NCI-H2171 treated with DMSO at 0.1 percent for 48 hours (cell line): ENCODE measurements at places on chromosomes 6 and 20.

DNA sequence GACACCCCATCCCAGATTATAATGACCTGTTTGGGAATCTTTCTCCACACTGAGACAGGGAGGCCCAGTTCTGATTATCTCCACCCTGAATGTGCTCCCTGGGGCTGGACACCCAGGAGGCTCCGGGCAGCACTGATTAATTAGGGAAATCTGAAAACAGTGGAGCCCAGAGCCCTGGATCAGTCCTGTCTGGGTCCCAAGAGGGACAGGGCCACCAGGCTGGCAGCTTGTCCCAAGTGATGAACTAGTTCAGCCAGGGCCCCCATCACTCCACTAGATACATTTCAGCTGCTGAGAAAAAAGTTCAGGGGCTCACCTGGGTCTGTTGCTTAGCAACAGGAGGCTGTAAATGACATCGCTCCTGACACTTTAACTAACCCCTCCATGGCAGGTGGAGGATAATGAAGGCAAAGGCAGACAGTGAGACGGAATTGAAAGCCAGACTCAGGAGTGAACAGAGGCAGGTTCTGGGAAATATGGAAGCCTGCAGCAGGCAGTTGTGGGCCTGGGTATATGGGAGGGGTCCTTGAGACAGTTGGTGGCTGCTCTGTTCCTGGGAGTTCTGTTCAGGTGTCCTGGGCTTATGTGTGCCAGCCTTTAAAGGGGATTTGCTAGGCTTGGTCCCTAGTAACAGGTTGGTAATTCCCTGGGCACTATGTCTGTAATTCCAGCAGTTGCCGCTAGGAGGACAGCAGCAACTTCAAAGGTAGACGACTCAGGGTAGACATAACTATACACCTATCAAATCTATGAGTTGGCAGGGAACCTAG is 78.3 kb upstream of the CTNNBL1 start:
- DNase-seq = peak; percentile 48

- DNase-seq = no peak
Observed at GRCh38 chr6:66687611-66688140, 980.6 kb upstream of the EYS start.

- no peak for DNase-seq
Observed at GRCh38 chr20:9298906-9299305, 215.5 kb upstream of the LAMP5 start.

- peak; percentile 15 for DNase-seq
Observed at GRCh38 chr6:113306552-113307145, 550.5 kb upstream of the MARCKS start.

DNA sequence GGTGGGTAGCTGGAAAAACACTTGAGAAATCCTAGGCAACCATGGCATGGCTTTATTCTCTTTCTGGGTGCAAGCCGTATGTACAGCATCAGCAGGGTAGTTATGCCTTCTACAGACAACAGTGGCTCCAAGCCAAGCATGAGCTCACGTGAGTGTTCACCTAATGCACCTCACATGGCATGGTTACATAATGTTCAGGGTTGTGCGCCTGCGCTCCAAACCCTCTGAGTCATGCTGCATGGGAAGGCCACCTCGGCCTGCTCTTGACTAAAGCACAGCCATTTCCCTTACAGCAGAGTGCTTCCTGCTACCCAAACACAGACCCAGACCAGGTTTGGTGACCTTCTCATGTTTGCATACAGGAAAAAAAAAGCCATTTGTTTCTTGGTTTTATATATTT is 96.2 kb downstream of the VIP start:
- DNase-seq = peak; percentile 13

DNA sequence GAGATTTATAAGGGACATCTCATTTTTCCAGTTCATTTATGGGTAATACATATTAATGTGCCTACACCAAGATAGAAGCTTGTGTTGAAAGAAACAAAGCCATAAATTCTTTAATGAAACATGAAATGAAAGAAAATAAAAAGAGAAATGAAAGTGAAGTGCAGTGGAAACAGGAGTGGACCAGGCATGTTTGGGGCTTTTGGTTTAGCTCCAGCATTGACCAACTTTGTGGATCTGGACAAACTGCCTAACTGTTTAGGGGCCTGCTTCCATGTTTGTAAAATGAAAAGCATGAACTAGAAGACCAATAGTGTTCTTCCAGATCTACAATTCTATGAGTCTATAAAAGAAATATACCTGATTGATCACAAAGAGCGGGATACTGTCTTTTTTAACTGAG is 124.9 kb downstream of the GJA10 start:
- DNase-seq = no peak

DNA sequence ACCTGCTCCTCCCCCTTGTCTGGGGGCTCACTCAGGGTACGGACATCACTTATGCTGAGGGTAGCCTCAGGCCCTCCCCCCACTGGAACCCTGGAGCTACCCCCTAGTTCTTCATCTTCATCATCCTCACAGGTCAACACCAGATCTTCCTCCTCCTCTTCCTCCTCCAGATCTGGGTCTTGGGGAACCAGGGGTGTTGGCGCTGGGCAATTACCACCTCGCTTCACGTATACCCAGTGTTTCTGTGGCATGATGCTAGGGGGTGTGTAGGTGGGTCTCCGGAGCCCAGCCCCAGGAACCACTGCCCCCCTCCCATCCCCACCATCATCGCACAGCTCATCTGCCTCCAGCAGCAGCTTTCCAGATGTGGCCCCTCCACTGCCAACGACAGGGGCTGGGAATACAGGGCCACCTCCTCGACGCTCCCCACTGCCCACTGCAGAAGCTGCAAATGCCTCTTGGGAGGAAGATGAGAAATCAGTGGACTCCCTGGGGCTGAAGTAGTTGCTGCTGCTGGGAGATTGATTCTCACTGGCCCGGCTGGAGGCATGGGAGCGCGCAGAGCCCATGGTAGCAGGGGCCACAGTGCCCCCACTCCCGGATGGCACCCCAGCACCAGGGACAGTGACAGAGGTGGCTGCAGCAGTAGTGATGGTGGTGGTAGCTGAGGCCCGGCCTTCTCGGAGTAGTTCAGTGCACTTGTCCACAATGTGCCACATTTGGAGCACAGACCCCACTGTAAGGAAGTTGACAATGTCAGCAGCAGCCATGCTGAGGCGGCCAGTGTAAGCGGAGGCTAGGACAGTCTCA is 1.5 kb downstream of the ZBTB22 start:
- no peak for DNase-seq

DNA sequence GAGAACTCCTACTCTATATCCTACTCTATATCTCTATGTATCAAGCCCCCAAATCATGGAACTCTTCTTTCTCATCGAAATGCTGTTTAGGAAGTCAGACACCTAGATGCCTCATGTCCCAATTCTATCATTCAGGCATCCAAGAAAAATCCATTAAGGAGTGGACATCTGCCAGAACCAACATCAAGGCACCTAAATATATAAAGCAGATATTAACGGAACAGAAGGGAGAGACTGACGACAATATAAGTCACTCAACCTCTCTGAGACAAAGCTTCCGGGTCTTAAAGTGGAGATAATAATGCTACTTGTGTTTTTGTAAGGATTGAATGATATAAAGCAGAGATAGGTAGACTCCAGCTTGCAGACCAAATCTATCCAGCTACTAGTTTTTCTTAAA is 241.5 kb downstream of the NFATC2 start:
- DNase-seq = no peak

GRCh38 chr6:28400122-28400451 is 540 bp upstream of the ZSCAN12 start:
- DNase-seq = no peak

DNA sequence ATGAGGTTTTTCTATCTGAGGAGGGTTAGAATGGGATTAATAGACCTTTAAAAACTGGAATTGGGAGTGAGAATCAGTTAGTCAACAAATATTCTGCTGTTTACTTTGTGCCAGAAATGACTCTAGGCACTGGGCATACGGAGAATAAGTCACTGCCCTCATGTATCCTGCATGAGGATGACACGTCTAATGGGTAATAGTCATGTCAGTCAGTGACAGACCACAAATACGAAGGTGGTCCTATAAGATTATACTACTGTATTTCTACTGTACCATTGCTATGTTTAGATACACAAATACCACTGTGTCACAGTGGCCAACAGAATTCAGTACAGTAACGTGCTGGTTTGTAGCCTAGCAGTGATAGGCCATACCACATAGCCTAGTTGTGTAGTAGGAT is 30.7 kb downstream of the ZFAND3 start:
- no peak for DNase-seq

GRCh38 chr20:2914160-2914559 is 40.9 kb downstream of the PTPRA start:
- DNase-seq = peak; percentile 26

- no peak for DNase-seq
Observed at GRCh38 chr6:135527960-135528249, 30.4 kb upstream of the AHI1 start.

GRCh38 chr6:31138982-31139381 is at the start of gene PSORS1C2:
PSORS1C2 (minus strand) TSS chr6:31139066; CDS start chr6:31139026, 40 bp downstream.
- DNase-seq = no peak

DNA sequence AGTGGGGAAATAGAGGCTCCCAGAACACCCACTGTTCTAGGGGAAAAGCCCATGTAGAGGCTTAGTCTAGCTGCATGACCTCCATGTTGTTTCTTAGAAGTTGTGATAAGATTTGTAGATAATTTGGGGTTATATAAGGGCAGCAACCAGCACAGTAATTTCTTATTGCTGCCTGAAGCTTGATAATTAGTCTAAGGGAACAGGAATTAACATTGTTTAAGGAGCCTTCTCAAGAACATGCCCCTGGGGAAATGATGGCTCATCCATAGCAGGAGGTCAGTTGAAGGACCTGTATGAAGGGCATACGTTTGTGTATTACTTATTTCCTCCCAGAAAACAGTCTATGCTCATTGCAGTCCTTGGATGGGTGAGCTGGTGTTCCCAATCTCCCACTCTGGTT is 170.7 kb upstream of the SCGN start:
- DNase-seq = no peak

GRCh38 chr6:43999628-44000027 is 127.6 kb downstream of the MRPL14 start:
- DNase-seq = no peak

GRCh38 chr6:145294942-145295341 is 440.4 kb downstream of the EPM2A start:
- DNase-seq = no peak

GRCh38 chr6:137165375-137166246 is 7.8 kb downstream of the IL22RA2 start:
- DNase-seq = no peak

DNA sequence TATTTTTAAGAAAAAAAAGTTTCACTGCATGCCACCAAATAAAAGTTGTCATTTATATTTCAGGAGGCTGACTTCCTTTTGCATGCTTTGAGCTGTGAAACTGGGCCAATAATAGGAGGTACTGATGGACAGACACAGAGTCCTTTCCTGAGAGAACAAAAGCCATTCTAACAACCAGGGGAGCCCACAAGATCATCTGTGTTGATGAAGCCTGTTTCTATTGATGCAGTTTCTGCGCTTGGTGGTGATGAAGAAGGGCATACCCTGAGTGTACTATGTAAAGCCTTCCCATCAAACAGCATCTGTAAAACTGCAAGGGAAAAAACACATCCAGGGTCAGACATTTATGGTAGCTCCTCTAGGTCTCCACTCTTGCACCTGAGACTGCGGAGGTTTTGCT is 34.8 kb downstream of the ABHD12 start:
- no peak for DNase-seq
